ENCODE measurements at places on chromosomes 12 and 14. TPM values are rescaled to one million over a fixed set of nuclear protein-coding genes. Genes with fewer than 3 reads are reported as not detected.

The TCL1A gene
- total RNA-seq: not detected

The KRT71 gene
- not detected for total RNA-seq

The TRIM9 gene
- total RNA-seq: 1.7 TPM

The PTHLH gene
- total RNA-seq: 0.93 TPM

The VASH1 gene
- 43.2 TPM for total RNA-seq

The PLEKHG7 gene
- 0.65 TPM for total RNA-seq

Measured in progenitor cell of endocrine pancreas (in vitro differentiated cells).